ENCODE measurements at places on chromosomes 6 and 20.
A peak's percentile ranks its signal among the peaks of the same experiment; 100 is the strongest.

DNA sequence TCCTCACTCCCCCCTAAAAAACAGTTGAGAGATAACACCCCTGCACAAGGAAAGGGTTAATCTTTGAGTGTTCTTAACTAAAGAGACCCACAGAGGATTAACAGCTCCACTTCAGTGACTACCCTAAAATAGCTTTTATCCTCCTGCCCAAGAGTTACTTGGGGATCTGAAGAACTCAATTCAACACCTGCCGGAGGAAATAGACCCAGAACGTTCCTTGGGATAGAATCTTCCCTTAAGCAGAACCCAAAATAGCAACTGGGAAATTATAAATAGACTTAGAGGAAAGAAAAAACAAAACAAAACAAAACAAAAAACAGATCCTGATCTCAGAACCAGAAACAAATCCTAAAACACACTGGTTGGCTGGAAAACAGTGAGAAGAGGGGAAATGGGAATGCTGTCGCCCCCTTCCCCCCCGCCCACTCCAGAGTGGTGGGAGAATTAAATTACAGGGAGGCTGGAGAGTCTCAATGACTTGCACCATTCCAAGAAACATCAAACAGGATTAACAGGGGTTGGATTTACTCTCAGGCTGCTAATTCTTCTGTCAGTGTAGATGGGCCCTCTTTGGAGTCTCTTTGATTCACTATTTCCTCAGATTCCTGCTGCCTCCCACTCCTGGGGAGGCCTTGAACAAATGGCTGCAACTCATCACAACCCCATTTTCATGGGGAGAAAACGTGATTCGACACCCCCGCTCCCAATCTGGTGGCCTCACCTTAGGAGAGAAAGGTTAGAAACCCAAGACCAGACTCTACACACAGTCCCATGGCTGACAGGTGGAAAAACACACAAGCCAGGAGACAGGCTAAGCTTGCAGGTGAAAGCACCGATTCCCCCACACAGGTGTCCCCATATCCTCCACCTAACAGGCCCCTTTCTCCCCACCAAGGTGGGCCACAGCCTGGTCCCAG, 1.4 kb downstream of the PLAGL2 start:
- DNase-seq = no peak

GRCh38 chr20:22686097-22686496, 101.7 kb upstream of the FOXA2 start:
- DNase-seq = peak; percentile 73

DNA sequence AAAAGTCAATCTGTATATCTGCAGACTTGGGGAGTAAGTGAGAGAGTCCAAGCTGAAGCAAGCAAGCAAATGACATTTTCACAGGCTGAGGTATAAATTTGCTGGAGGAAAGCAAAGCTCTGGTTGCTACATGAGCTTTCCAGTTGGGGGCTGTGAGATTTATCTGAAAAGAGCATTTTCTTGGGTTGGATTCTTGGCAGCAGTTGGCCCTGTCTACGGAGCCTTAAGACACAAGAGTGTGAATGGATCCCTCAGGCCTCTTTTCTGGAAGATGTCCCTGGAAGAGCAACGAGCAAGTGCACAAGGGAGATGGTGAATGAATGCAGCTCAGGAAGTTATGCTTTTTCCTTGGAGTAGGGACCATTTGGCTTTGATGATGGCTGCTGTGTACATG, 30.8 kb downstream of the ISM1 start:
- DNase-seq = no peak

GRCh38 chr6:168714547-168715260, 273.7 kb downstream of the SMOC2 start:
- DNase-seq = no peak

DNA sequence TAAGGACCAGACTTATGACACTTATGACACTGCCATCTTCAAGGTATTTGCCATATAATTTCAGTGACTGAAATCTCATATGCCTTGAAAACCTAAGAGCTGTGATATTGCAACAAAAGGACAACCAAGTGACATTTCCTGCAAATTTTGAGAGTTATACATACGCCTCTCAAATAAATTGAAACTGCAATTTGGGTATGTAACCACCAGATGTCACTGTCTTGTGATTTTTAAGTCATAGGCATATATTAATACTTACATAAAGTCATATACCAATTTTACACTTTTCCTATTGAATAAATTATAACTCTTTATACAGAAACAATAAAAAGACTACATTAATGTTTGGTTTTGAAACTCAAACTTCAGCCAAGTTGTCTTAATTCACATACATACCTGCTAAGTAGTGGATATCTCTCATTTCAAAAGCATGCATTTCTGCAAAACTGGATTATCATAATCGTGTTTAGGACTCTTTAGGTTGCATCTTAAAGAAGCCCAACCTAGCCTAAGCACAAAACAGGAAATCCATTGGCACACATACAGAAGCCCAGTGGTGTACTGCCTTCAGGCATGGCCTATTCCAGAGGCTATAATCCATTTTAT, 180.2 kb downstream of the PACRG start:
- no peak for DNase-seq

GRCh38 chr6:92364948-92365541, 1054.3 kb downstream of the EPHA7 start:
- DNase-seq = no peak

DNA sequence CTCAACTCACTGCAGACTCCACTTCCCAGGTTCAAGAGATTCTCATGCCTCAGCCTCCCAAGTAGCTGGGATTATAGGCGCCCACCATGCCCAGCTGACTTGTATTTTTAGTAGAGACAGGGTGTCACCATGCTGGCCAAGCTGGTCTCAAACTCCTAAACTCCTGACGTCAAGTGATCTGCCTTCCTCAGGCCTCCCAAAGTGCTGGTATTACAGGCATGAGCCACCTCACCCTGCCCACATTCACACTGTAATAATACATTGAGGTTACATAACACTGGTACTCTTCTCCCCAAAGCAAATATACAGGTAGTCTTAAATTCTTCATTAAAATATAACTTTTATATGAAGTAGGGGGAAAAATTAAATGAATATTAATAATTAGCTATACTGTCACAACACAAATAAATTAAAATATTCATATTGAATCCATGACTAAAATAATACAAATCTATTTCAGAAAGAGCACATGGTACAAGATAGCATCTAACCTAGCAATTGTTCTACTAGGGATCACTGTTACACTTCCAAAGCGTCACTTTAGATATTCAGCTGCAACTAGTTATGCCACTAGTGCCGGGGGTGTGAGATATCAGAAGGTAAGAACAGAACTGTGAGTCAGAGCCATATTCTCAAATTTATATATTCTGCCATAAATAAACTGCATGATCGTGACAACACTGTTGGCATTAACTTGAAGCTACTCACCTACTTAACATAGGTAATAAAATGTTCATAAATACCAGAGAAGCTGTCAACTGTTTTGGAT, 169.1 kb upstream of the SHLD1 start:
- no peak for DNase-seq

DNA sequence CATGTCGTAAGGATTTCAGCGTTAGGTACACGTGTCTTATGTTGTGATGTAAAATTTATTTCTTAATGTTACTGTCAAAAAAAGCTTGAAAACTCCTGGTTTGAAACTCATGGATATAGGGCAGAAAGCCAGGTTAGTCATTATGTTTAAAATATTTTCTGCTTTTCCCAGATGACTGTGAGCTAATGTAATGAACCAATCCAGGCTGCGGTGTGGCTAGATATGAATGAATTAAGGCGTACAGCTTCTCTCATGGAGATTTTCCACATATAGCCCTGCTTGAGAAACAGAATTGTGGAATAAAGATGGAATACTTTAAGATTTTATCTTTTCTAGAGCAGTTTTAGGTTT, 80.3 kb upstream of the STMND1 start:
- no peak for DNase-seq

GRCh38 chr20:50328222-50328979, 137.8 kb downstream of the CEBPB start:
- no peak for DNase-seq

- no peak for DNase-seq
These were observed 1.8 kb downstream of the PLEKHG1 start for GRCh38 chr6:150601439-150601838.

- peak; percentile 74 for DNase-seq
These were observed 199.3 kb downstream of the ARID1B start for GRCh38 chr6:156976216-156977127.

DNA sequence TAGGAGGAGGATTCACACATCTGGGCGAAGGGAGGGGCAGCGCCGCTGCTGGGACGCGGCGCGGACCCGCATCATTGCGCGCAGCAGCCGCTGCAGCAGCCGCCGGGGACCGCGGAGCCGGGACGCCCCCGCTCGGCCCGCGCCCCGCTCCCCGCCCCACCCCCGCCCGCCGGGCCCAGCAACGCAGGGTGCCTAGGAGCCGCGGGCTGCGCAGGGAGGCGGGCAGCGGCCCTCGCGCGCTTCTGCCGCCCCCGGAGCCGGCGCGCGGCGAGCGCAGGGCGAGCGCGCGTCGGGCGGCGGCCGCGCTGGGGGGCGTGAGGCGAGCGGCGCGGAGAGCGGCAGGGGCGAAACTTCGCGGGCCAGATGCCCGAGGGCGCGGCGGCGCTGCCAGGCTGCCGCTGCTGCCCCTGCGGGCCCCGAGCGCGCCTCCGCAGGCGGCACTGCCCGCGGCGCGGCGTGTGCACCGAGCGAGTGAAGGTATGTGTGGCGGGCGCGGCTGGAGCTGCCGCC, at the start of gene NKAIN2:
Gene NKAIN2, plus strand, starts transcription at position 362 of the 510 bp plus-strand sequence.
- DNase-seq = no peak

- no peak for DNase-seq
These were observed 44.1 kb upstream of the NT5E start for GRCh38 chr6:85405853-85406198.

- no peak for DNase-seq
These were observed 80.5 kb downstream of the FARS2 start for GRCh38 chr6:5341845-5342244.

DNA sequence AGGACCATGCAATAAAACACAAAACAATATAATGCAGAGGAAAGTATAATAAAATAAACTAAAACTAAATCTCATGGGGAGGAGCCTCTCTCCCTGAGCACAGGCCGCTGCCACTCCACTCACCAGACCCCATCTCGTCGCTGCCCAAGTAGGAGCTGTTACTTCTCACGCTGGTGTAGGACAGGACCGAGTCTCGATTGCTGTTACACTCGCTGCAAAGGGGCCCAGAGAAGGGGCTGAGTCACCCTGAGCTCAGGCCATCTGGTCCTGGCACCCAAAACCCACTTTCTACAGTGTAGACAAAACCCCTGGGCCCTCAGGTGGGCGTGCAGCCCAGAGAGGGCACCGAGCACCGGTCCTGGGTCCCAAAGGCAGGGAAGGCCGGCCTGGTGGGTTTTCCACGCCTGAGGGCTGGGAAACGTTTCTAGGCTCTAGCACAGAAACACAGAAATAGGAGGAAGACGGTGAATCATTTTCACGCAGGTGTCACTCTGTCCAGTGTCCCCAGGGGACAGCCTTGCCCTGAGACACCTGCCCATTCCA, 183.4 kb downstream of the PREX1 start:
- no peak for DNase-seq

DNA sequence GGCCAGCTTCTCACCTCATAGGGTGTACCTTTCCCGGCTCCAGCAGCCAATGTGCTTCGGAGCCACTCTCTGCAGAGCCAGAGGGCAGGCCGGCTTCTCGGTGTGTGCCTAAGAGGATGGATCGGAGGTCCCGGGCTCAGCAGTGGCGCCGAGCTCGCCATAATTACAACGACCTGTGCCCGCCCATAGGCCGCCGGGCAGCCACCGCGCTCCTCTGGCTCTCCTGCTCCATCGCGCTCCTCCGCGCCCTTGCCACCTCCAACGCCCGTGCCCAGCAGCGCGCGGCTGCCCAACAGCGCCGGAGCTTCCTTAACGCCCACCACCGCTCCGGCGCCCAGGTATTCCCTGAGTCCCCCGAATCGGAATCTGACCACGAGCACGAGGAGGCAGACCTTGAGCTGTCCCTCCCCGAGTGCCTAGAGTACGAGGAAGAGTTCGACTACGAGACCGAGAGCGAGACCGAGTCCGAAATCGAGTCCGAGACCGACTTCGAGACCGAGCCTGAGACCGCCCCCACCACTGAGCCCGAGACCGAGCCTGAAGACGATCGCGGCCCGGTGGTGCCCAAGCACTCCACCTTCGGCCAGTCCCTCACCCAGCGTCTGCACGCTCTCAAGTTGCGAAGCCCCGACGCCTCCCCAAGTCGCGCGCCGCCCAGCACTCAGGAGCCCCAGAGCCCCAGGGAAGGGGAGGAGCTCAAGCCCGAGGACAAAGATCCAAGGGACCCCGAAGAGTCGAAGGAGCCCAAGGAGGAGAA, 10.5 kb downstream of the GNAS-AS1 start:
- DNase-seq = peak; percentile 27

DNA sequence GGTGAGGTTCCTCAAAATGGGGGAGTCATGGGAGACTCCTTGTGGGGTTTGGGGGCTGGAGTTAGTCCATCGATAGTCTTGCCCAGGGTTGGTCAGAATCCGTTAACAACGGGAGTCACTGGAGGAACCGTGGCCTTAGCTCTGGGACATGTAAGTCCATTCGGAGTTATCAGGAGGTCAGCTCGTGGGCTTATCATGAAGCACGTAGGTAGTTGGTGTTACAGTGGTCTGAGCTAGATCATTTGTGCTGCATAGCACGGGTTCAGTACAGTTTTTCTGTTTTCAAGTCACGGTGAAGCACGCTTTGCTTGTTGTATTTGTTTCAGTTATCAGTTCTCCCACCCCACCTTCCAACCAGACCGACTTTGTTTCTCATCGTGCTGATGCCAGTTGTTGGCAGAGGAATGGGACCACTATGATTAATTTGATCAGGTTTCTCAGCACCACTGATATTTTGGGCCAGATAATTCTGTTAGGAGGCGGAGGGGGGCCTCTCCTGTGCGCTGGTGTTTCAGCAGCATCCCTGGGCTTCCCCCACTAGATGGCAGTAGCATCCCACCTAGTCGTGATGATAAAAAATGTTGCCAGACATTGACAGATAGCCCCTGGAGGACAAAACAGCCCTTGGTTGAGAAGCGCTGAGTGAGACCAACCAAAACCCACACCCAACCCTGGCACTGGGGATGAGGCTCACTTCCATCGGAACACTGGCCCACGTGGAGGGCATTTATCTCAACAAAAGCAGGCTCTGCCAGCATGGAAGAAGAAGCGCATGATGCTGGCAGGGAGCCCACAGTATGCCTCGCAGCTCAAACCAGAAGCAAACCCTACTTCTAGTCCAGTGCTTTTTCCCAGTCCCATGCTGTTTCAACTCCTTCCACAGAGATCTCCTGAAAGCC, 2.2 kb upstream of the APMAP start:
- peak; percentile 92 for DNase-seq

DNA sequence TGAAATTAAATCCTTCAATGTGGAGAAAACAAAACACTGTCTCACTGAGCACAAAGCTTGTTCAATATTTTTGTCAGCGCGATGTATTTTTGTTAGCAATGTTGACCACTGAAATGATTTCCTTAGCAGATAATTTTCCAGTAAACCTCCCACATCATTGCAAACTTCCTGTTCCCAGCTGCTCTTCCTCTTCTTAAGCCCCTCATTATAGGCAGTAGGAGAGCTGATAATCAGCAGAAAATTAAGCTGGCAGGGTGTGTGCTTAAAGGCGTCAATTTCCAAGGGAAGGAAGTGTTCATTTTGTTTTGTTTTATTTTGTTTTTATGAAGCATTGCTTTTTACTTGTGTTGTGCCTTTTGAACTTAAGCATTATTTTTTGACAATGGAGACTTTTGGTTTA, 29.1 kb upstream of the TMEM14A start:
- DNase-seq = peak; percentile 28

GRCh38 chr6:47701363-47701762, 3.0 kb downstream of the ADGRF4 start:
- no peak for DNase-seq

All from retina (tissue), 1 donor.